ENCODE measurements at places on chromosomes 3 and 15.

GRCh38 chr15:66620744-66621344 is 55.0 kb upstream of the LCTL start:
- DNase-seq, result no peak

GRCh38 chr15:20344601-20345400 is 196.8 kb downstream of the GOLGA6L6 start:
- no peak for DNase-seq

DNA sequence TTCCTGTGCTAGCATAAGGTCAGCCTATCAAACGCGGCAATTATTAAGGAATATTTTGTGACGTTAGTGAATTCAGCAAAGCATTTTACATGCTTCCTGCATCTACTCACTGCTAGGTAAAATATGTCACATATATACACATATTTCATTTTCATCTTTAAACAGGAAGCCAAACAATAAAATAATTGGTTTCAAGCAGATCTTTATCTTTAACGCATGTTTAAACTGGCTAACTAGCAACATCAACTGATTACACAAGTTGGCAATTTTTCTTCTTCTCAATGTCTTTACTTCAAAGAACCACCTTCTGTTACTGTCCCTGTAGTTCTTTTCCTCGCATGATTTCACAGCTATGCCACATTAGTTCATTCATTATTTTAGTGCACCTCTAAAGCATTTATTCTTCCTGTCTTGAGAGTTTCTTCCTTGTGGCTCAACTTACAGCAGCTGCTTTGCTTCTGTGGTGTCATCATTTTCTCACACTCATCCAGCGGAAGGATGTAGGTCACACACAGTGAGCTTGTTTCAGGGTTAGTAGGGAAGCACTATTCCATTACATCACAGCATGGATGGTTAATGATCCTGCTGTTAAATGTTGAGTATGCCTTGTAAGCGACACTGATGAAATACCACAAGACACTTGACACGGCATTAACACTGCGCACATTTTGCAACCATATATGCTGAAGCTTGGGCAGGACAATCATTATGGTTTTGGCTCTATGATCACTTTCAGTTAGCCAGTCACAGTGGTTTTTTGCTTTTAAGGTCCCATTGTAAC is 2.3 kb upstream of the BCHE start:
- peak; percentile 11 for DNase-seq

DNA sequence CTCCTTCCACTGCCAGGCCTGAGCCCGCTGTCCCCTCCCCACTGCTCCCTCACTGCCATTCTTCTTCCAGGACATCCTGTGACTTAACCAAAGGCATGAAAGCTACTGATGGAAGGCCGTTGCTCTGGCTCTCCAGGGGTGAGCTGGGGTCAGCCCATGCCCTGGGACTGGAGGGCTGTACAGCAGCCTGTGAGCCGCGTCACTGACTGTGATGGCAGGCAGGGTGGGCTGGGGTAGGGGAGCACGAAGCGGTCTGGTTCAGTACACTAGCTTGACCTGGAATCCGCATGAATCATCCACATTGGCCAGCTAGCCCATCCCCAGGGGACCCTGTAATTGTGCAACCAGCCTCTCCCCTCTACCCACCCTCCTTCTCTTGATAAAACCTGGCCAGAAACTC is 30.8 kb downstream of the CORO2B start:
- DNase-seq, result no peak

GRCh38 chr3:181947606-181948005 is 235.9 kb downstream of the SOX2 start:
- peak; percentile 9 for DNase-seq

GRCh38 chr3:67884345-67884744 is 229.9 kb upstream of the SUCLG2 start:
- DNase-seq, result no peak

DNA sequence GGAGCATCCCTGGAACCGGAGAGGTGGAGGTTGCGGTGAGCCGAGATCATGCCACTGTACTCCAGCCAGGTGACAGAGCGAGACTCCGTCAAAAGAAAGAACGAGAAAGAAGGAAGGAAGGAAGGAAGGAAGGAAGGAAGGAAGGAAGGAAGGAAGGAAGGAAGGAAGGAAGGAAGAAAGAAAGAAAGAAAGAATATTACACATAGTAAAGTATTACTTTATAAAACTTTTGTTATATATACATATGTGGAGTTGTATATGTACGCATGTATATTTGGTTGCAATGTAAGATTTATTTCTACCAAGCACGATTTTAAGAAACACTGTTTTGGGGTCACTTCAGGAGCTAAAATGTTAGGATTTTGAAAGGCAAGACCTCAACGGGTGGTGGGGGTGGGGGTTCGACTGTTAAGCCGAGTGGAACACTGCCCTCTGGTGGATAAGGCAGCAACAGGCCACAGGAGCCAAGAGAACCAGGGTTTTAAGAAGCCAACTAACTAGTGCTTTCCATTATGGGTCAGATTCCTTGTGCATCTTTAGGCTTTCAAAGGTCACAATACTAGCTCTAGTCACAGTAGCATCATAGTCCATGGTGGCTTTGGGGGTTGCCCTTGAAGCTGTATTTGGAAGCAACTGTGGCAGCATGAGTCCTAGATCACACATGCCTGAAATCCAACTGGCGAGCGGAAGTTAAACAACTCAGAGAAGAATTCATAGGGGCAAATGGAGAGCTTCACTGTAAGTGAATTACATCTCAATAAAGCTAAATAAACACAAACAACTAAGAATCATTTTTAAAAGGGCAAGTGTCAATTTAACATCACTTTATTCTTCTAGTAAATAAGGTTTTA is 22.5 kb downstream of the GLB1 start:
- DNase-seq, result peak; percentile 84

DNA sequence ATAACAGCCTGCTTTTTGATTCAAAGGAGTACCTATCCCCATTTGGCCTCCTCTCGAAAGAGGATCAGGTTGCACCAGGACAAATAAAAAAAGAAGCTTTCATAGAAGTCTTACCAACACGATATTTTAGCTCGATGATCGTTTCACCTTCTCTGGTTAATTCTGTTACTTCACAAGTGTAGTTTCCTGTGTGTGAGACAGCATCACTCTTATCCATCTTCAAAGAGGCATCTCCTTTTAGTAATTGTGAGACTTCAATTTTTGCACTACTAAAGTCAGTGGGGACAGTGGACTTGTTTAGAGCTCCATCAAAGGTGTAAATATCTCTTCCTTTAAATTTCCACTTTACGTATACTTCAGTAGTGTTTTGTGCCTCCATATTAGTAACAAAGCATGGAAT is 11.0 kb downstream of the CD47 start:
- DNase-seq, result no peak

DNA sequence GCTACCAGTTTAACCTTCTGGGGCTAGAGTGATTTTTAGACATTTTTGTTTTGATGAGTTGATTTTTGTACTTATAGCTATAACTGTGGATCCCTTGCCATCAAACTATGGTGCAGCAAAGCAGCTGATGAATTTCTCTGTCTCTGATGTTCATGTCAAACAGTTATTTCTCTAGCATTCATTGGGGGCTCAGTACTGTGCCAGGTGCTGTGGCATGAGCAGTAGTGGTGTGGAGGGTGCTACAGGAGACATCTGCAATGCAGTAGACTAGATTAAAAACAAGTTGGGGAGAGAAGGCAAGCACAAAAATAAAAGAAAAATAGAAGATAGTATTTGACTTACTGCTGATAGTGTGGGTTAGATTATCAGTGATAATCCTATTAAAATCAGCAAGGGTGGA is 95.3 kb downstream of the AKAP13 start:
- no peak for DNase-seq

GRCh38 chr3:4684117-4684516 is 191.0 kb downstream of the ITPR1 start:
- no peak for DNase-seq

- no peak for DNase-seq
Measured at GRCh38 chr15:76837474-76837873, 67.7 kb downstream of the SCAPER start.

DNA sequence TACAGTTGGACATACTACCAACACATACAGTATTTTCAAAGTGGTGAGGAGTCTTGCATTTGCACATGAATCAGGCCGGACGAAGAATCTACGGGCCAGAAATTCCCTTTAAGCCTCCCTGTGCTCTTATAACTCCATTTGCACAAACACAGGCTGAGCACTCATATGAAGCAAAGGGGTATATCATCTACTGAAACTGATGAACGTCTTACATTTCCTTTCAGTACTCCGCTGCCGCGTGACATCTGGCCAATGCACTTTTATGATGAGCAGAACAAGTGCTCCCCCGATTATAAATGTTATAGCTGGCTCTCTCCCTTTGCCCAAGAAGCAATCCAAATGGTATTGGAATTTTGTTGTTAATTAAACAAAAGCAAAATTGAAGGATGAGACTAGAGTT is 110.3 kb upstream of the ICE2 start:
- DNase-seq, result no peak

DNA sequence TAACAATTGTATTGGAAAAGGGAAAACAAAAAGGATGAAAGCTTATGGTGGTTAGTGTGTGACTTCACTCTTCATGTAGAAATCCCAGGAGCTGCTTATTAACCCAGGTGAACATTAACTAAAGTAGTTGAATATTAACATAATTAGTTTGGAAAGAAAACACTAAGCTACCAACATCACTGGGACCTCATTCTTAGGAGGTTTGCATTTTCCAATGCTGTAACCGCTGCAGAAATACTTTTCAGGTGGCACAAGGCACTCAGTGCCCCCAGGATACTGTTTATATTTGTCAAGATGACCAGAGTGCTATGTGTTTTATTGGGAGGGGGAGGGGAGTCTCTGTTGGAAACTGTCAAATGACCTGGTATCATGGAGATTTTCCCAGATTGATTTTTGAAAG is 25.9 kb upstream of the VILL start:
- no peak for DNase-seq

GRCh38 chr3:160532371-160532770 is 33.0 kb downstream of the KPNA4 start:
- no peak for DNase-seq

DNA sequence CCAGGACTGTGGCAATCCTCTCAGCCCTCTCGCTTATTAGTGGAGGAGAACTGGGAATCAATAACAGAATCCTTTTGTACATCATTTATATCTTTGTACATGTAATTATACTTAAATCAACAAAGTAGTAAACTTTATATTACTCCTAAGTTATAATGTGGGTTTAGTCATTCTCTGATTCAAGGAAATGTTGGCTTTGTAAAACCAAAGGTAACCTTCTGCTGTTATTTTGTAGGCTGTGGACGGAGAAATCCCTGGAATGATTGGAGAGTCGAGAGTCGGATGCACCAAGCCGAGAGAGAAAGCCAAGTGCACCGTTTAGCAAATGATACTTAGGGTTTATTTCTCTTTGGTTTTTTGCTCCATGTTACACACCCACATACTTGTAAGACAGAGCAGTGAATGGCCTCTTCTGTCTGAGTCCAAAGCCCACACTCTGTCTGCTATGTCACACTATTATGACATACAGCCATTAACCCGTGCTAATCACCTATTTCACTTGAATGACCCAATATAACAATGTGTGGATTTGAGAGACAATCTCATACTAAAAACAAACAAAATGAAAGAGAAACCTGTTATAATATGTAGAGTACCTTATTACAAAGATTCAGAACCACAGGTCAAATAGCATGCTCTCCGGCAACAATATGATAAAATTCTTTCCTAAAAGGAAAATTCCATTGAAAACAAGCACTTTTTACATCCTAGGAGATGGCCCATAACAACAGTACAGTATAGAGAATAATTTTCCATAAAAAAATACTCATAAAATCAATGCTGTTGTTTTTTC is 72.2 kb downstream of the MECOM start:
- no peak for DNase-seq

DNA sequence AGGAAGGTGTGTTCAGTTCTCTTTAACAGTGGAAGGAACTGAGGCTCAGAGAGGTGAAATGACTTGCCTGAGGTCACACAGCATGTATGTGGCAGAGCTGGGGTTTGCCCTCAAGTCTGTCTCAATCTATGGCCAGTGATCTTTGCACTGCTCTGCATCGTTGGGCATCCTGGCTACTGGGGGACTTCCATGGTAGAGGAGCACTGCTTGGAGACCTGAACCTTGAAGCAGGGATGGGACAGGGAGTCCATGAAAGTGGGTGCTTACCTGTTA is 2.0 kb downstream of the CORO2B start:
- no peak for DNase-seq

- no peak for DNase-seq
Measured at GRCh38 chr15:35014241-35014640, 26.2 kb upstream of the ZNF770 start.

- peak; percentile 86 for DNase-seq
Measured at GRCh38 chr15:89430530-89431341, 65.6 kb downstream of the RHCG start.

- DNase-seq, result no peak
Measured at GRCh38 chr3:55454611-55455010, 32.5 kb downstream of the WNT5A start.

GRCh38 chr3:25817638-25818037 is 27.7 kb downstream of the OXSM start:
- DNase-seq, result no peak

- DNase-seq, result no peak
Measured at GRCh38 chr3:177735431-177735830, 538.1 kb upstream of the TBL1XR1 start.

GRCh38 chr3:8869613-8870012 is 93.7 kb downstream of the RAD18 start:
- no peak for DNase-seq

DNA sequence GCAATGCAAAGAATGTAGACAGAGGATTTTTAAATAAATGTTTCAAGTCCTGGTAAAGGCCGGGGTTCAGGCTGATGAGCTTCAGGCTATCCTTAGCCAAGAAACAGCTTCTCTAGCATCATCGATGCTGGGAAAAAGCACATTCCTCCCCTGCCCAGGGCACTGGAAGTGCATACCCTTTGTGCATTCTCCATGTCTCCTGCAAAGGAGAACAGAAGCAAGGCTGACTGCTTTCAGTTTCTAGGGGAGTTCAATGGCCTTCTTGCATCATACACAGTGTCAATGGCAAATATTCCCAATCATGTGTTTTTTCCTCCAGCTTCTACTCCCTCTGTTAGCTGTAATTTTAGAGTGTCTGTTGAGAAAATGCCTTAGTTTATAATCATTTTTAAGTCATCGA is 59.9 kb downstream of the GPR176 start:
- DNase-seq, result no peak

All from neural progenitor cell (in vitro differentiated cells).